AG09309 (cell line): ENCODE measurements at places on chromosomes 13 and 19.

- DNase-seq: no peak
Observed at GRCh38 chr13:32731576-32731975, 145.3 kb downstream of the PDS5B start.

DNA sequence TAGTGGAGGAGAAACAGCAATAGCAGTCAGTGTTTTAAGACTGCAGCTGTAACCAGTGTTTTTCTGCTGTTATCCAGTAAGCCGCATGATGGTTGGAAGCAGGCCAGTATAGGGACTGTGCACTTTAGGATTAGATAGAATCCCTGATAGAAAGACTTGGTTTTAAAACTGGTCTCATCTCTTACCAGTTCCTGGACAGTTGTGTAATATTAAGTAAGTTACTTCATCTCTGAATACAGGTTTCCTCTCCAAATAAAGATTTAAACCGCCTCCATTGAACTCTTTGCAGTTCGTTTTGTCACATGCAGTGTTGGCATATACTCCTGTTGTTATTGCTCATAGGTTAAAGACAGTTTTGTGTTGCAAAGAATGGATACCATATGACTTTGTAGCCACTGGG, 25.6 kb downstream of the URI1 start:
- no peak for DNase-seq

DNA sequence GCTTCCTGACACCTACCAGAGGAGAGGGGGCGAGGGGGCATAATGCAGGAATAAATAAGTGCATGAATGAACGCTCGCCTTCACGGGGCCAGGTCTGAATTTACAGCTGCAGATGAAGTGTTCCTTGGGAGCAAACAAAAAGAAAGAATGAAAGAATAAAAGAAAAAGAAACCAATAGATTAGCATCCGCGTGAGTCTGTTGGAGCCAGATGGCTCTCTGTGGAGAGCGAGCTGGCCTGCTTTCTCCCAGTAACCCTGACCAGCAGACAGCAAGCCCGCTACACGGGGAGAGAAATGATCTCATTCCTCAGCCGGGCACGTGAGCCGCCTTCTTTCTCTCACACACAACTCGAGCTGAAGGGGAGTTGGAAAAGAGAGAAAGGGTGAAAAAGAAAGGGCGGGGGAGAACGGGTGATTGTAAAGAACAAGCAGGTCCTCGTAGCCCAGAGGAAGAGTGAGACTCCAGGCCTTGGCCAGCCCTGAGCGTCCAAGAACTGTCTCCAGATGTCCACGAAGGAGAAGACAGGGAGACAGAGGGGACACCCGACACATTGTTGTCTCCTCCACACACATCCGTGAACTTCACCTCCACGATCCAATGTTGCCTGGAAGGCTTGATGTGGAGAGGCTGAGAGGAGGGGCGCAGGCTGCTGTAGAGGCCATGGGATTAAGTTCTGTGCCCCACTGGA, 81.4 kb downstream of the RNASEH2B start:
- DNase-seq: peak; percentile 21

DNA sequence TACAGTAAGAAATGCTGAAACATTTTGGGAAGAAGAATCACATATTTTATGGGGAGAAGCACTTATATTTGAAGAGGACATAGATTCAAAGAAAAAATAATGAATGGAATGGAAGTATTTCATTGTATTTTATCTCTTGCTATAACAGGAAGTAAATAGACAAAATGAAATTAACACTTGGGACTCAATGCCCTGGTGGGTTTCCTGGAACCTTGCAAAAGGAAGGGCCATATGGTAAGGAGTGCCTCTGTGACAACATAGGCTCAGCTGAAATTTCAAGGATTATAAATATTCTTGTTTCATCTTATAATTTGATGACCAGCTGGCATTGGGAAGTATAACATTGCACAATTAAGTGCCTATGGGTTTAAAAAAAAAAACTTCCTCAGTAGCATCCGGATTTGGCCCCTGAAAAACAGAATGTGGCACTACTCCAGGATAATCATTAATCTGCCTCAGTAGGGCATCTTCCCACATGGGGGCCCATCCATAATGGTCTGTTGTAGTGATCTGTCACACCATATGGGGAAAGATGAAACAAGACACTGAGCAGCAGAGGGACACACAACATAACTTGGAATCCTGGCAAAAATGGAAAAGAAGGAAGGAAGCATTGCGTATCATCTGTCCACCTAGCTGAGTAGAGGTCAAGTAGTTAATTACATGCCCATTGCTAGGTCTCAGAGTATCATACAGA, 321.6 kb downstream of the NDFIP2 start:
- no peak for DNase-seq

GRCh38 chr19:8108560-8109445, 40.6 kb downstream of the FBN3 start:
- DNase-seq: no peak

GRCh38 chr19:7534531-7535046, 928 bp upstream of the PNPLA6 start:
- peak; percentile 64 for DNase-seq

DNA sequence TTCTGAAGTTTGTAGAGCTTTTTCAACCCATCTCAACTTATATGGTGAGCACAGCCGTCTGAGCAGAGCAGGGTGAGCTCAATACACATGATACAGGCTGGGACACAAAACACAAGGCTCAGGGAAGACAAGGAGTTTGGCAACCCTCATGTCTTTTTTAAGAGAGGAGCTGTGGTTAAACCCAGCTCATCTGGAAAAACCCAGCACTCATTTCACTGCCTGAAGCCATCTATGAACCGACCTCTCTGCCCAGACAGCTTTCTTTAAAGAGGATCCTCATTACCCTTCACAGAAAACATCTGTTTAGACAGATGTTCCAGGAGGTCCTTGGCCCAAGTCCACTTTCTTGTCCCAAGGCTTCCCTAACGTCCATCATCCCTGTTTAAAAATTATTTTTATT, 170.0 kb upstream of the TSHZ3 start:
- no peak for DNase-seq

GRCh38 chr19:18683109-18683957, at the start of gene CRTC1:
Gene CRTC1, plus strand, starts transcription at chr19:18683680. Its CDS starts 23 bp downstream, at chr19:18683703.
- no peak for DNase-seq

DNA sequence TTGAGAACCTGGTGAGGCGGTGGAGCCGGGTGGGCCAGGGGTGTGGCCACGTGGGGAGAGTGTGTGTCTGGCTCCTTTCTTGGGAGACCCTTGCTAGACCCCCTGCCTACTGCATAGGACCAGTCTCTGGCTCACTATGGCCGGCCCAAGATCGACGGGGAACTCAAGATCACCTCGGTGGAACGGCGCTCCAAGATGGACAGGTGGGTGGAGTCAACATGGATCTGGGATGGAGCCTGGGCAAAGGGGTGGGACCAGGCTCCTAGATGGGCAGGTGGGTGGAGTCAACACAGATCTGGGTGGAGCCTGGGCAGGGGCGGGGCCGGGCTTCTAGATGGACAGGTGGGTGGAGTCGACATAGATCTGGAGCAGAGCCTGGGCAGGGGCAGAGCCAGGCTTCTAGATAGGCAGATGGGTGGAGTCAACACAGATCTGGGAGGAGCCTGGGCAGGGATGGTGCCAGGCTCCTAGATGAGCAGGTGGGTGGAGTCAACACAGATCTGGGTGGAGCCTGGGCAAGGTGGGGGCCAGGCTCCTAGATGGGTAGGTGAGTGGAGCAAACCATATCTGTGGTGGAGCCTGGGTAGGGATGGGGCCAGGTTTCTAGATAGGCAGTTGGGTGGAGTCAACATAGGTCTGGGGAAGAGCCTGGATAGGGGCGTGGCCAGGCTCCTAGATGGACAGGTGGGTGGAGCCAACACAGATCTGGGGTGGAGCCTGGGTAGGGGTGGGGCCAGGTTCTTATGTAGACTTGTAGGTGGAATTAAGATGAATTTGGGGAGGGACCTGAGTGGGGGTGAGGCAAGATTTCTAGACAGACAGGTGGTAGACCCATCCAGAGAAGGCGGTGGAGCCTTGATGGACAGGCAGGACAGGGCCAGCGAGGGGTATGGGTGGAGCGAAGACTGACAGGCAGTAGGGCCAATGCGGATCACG, 56.5 kb downstream of the VAV1 start:
- DNase-seq: no peak
